Substantia nigra (tissue), 51 donors: ENCODE measurements at places on chromosomes 3 and 15.

- no peak for DNase-seq
These were observed 8.1 kb downstream of the PGBD4 start for GRCh38 chr15:34109797-34110663.

DNA sequence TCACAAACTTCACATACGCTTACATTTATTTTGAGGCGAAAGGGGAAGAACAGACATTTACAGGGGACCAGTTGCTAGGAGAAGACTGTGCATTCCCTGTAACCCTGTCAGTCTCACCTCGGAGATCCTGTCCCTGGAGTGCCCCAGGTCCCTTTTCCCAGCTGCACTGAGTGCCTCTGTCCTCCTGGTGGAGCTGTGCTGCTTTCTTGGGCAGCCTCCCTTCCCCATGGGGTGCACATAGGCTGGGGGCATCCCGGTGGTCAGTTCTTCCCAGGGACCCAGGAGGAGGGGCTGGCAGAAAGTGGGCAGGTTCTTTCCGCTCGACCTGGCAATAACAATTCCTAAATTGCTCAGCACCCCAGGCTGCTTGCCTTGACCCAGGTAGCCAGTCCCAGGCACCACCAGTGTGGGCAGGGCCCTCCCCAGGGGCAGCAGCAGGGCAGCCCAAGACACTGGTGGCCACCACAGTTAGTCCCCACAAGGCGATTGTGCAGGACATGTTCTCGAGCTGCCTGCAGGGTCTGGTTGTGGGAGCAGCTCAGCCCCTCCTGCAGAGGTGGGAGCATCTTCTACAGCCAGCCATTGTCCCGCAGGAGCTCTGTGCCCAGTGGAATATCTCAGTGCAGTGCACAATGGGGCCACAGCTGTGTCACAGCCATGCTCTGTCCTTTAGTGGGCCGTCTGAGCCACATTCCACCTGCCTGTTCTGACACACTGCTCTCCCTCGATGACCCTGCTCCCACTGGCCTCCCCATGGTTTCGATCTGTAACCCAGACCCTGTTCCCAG is 36.3 kb downstream of the APBA2 start:
- DNase-seq, result no peak

- DNase-seq, result no peak
These were observed 39.3 kb downstream of the OXNAD1 start for GRCh38 chr3:16304061-16305010.

GRCh38 chr3:58353722-58354553 is 21.2 kb downstream of the PXK start:
- no peak for DNase-seq

DNA sequence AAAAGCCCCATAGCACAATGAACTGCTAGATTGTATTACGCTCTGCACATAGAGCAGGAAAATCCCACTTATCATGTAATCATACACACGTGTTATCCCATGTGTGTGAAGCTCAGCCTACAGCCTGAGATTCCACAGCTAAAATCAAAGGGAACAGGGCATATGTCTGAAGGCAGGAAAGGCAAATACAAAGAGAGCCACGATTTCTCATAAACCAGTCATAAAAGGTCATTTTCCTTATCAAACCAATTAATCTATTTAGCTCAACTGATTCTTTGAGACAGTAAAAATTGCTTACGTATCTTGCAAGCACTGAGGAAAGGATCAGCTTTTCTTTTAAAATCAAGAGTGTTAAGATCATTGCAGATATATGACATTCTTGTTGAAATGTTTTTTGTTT is 199.5 kb upstream of the TBL1XR1 start:
- DNase-seq, result no peak

DNA sequence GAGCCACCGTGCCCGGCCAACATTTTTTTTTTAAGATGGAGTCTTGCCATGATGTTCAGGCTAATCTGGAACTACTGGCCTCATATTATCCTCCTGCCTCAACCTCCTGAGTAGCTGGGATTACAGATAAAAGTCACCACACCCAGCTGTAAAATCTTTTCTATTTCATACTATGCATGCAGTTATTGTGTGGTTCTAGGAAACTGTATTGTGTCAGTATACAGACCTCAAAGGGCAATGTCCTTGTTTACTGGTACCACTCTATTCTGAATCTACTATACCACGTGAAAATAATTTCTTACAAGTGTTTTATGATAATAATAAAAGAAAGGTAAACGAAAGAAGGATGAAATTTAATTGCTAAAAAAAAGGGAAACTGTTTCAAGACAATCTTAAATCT is 123.5 kb upstream of the PTX3 start:
- DNase-seq, result no peak

GRCh38 chr15:61227269-61227949 is 1.7 kb downstream of the RORA start:
- no peak for DNase-seq

GRCh38 chr3:177041021-177041729 is 156.1 kb downstream of the TBL1XR1 start:
- no peak for DNase-seq

GRCh38 chr15:58352026-58352929 is 79.5 kb upstream of the LIPC start:
- DNase-seq, result no peak

DNA sequence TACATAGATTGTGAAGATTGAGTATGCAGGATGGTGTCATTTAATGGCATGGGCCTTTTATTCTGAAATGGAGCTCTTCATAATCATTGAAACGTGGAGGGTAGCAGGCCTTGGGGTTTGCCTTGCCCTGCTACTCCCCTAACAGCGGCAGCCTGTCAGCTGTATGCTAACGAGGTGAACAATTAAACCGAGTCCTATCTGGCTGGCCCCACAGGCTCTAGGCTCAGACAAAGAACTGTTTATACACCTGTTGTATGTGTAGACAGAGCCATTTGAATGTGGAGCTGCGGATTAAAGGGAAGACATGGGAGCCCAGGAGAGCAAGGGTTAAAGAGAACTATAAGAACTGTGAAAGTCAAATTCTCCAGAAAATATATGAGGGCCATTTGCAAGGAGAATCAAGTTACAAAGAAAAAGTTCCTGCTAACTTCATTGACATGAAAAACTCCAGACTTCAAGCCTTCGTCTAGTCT is 116.7 kb upstream of the CGNL1 start:
- DNase-seq, result no peak

DNA sequence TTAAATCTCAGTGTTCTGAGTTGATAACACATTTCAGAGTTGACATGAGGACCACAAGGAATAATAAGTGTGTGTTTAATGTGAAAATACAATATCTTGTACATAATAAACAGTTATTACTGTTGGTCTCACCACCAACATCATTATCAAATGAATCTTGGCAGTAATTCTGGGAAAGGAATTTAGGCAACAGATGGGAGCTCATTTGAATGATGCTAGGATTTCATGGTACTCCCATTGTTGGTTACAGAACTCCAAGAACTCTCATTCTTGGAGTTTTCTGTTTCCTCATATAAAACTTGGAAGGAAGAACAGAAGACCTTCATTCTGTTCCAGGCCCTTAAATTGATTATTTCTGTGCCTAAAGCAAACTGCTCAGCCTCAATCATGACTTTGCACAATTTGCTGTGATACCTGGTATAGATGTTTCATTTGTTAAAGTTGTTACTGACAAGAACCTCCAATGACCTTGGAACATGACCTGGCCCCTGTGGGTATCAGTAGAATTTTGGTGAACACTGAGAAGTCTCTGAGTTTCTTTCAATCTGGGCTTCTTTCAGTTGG is 385.8 kb downstream of the LPP start:
- no peak for DNase-seq

GRCh38 chr15:74829486-74829885 is 3.1 kb downstream of the CPLX3 start:
- DNase-seq, result no peak

DNA sequence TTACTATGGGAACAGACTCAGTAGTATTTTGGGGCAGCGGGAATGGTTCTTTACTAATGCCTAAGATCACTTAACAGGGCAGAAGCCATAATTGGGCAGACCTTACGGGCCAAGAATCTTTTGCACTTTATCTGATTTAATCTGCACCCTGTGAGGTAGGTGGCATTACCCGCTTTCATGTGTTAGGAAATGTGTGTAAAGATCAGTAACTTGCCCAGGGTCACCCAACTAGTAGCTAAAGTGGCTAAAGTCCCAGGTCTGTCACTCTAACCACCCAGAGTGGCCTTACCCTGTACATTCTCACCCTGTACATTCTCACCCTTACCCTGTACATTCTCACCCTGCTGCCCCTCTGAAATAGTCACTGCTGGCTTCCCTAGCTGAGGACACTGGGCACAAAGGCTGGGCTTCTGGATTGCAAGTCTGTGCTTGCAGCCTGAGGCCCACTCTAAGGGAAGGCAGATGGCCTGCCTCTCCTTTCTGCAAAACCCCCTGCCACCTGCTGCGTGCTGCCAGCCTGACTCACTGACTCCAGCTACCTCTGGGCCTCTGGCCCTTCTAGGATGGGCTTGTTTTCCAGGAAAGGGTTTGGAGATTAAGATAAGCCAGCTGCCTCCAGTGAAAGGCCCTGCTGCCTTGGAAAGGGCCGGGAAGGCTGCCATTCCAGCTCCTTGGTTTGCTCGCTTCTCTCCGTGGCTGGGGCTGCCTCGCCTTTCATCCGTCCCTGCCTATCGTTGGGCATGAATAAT is 37.5 kb upstream of the MYZAP start:
- DNase-seq, result no peak

- DNase-seq, result no peak
These were observed 226.4 kb upstream of the EIF1B start for GRCh38 chr3:40083066-40083465.

GRCh38 chr3:182215881-182216280 is 504.2 kb downstream of the SOX2 start:
- no peak for DNase-seq
